ENCODE measurements at places on chromosomes 12 and 14.

- no peak overlapping the region for H3K27ac ChIP-seq
- H3K4me1 ChIP-seq, result no peaks in the 10 kb centered on the region
- DNase-seq, result no peak
- H3K27me3 ChIP-seq, result no peaks in the 10 kb centered on the region
- H3K4me3 ChIP-seq, result no peak overlapping the region
These were observed 321.5 kb downstream of the PCNX1 start for GRCh38 chr14:71228711-71229110.

DNA sequence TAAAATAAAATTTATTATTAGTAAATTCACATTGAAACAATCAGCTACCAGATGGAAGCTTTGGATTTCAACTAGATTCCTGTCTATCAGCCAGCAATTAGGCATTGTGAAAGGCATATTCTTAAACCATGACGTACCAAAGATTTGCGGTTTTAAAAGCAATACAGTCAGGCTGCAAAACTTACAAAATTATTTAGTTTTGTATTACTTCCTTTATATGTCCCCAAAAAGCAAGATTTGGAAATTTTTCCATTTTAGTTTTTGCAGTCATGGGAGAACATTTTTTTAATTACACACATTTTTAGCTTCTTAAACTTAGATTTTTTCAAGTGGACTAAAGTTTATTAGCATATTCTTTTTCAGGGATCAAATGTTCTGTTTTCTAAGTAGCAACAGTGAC lies 225.0 kb upstream of the KITLG start:
- no peak overlapping the region for H3K4me3 ChIP-seq
- H3K4me1 ChIP-seq, result no peaks in the 10 kb centered on the region
- no peak overlapping the region for H3K27ac ChIP-seq
- no peaks in the 10 kb centered on the region for H3K36me3 ChIP-seq
- H3K27me3 ChIP-seq, result no peaks in the 10 kb centered on the region
- no peak for DNase-seq

GRCh38 chr12:19431407-19432308 lies 7.6 kb upstream of the AEBP2 start:
- H3K4me1 ChIP-seq, result peaks cover 17% of the 10 kb centered on the region
- no peak overlapping the region for H3K4me3 ChIP-seq
- H3K36me3 ChIP-seq, result no peaks in the 10 kb centered on the region
- no peaks in the 10 kb centered on the region for H3K27me3 ChIP-seq

GRCh38 chr12:7282844-7283243 lies 21.0 kb upstream of the ACSM4 start:
- H3K27me3 ChIP-seq, result no peaks in the 10 kb centered on the region
- H3K4me1 ChIP-seq, result no peaks in the 10 kb centered on the region
- H3K4me3 ChIP-seq, result no peak overlapping the region
- H3K36me3 ChIP-seq, result no peaks in the 10 kb centered on the region

DNA sequence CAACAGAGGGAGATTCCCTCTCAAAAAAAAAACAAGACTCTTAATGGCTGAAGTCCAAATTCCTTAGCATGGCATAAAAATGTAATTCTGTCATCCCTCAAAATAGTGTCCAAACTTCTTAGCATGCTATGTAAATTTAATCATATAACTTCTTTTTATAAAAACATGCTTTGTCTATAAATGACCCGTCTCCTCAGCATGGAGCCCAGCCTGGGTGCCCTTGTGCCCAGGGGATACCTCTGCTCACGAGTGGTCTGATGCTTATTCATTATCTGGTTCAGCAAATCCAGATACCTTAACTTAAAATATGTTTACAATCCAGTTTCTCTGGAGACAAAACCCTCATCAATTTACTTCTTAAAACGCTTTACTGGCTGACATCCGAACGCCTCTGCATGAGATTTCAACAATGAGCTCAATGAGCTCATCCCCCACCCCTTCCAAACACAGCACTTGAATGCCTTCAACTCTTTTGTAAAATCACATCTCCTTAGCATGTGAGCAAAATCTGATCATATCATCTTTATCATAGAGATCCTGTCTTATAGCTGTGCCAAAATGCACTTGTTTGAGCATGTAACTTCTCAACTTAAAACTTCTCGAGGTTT lies 15.7 kb downstream of the RTL1 start:
- H3K27ac ChIP-seq, result no peak overlapping the region
- H3K27me3 ChIP-seq, result no peaks in the 10 kb centered on the region
- no peak for DNase-seq
- no peaks in the 10 kb centered on the region for H3K36me3 ChIP-seq

DNA sequence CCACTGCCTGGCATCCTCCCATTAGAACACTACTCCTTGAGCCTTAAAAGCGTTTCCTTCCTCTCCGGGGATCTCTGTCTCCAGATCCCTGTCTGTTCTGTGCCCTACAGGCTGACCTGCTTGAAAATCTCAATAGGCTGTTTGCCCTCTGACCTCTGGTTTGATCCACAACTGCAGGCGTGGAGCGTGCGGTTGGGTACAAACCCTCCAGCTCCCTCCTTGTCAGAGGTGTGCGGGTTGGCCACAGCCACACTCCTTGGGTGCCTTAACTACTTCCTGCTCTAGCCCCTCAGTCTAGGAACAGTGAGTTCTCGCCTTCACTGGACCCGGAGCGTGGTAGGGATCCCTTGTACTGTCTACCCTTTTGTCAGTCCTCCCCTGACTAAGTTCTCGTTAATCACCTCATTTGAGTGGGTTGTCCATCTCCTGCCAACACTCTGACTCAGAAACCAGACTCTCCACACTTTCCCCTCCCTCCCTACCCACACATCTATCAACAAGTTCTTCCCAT lies 33.1 kb downstream of the CMKLR1 start:
- H3K4me1 ChIP-seq, result peaks cover 65% of the 10 kb centered on the region
- no peak overlapping the region for H3K4me3 ChIP-seq
- no peak overlapping the region for H3K27ac ChIP-seq
- H3K36me3 ChIP-seq, result no peaks in the 10 kb centered on the region
- no peaks in the 10 kb centered on the region for H3K27me3 ChIP-seq

GRCh38 chr12:68855771-68856170 lies 47.8 kb downstream of the MDM2 start:
- no peak overlapping the region for H3K27ac ChIP-seq
- DNase-seq, result no peak
- no peaks in the 10 kb centered on the region for H3K36me3 ChIP-seq

DNA sequence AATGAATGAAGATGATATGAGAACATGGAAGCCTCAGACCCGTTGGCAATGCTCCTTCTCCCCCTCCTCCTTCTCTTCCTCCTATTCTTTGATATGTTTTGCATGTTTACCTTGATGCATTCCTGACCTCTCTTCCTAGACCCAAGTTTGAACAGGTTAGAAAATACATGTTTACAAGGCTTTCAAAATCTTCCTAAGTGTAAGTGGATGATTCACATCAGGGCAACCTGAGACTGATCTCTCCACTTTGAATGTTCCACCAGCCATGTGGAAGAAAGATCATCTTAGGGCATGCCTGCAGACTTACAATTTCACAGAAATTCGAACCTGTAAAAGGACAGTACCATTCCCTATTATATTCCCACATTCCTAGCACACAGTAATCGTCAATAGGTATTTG lies 18.0 kb upstream of the LDHB start:
- no peak overlapping the region for H3K27ac ChIP-seq
- no peak overlapping the region for H3K4me3 ChIP-seq
- no peaks in the 10 kb centered on the region for H3K27me3 ChIP-seq
- no peak for DNase-seq

DNA sequence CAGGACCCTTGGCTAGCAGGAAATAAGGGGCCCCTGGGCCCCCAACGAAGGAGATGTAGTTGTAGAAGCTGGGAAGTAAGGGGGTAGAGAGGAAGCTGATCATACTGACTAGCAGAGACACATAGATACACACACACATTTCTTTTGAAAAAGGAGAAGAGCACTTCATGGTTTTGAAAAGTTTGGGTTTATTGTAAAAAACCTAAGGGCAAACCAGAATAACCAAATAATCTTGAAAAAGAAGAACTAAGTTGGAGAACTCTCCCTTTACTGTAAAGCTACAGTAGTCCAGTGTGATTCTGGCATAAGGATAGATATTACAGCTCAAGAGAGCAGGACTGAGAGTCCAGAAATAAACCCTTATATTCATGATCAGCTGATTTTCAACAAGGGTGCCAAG lies 5.8 kb upstream of the HCAR3 start:
- peaks cover 56% of the 10 kb centered on the region for H3K4me1 ChIP-seq
- no peak overlapping the region for H3K27ac ChIP-seq
- no peak for DNase-seq
- H3K27me3 ChIP-seq, result no peaks in the 10 kb centered on the region

DNA sequence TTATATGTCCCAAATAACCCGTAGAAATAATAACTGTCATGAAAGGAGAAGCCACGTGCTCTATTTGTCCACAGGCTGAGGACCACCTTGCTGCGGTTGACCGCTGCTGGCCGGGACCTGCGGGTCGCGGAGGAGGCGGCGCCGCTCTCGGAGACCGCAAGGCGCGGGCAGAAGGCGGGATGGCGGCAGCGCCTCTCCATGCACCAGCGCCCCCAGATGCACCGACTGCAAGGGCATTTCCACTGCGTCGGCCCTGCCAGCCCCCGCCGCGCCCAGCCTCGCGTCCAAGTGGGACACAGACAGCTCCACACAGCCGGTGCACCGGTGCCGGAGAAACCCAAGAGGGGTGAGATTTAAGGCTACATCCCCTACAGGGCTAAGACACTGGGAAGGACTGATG lies 21.0 kb downstream of the RPGRIP1 start:
- no peak overlapping the region for H3K27ac ChIP-seq
- H3K36me3 ChIP-seq, result no peaks in the 10 kb centered on the region
- peak overlapping the region; percentile 43 for H3K4me3 ChIP-seq
- no peaks in the 10 kb centered on the region for H3K27me3 ChIP-seq
- H3K4me1 ChIP-seq, result peaks cover 7% of the 10 kb centered on the region

DNA sequence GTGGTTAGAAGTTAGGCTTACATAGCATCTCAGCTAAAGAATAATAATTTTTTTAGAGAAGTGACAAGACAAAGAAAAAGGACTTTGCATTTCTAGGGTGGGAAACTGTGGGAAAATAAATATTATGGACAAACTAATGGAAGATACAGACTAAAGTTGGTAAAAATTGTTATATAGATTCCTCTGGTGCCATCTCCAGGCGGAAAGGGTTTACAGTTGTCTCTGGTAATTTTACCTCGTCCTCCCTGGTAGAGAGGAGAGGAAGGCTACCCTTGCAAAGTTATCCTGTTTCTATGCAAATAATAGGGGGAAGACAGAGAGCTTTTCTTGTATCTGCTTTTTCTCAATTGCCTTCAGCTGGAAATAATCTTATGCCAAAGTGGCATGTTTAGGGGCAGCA lies 5.2 kb downstream of the OR11G2 start:
- no peak overlapping the region for H3K4me3 ChIP-seq
- no peak overlapping the region for H3K27ac ChIP-seq
- no peaks in the 10 kb centered on the region for H3K4me1 ChIP-seq
- H3K27me3 ChIP-seq, result no peaks in the 10 kb centered on the region

DNA sequence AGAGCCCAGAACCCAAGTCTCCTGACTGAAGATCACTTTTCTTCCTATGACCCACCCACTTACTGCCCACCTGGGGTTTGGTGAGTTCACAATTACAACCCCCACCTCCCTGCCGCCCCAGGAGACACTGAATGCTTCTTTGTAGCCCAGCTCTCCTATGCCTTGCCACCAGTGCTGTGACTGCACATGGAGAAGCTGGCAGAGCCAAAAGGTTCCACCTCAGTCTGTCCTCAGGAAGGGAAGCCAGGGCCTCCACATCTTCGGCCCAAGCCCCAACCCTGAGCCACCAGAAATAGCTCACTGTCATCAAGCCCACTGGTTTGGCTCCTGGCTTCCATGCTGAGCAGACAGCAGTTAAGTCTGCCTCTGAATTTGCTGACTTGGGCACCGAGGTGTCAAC lies 25.6 kb downstream of the OTUB2 start:
- peaks cover 4% of the 10 kb centered on the region for H3K4me1 ChIP-seq
- H3K27ac ChIP-seq, result no peak overlapping the region

DNA sequence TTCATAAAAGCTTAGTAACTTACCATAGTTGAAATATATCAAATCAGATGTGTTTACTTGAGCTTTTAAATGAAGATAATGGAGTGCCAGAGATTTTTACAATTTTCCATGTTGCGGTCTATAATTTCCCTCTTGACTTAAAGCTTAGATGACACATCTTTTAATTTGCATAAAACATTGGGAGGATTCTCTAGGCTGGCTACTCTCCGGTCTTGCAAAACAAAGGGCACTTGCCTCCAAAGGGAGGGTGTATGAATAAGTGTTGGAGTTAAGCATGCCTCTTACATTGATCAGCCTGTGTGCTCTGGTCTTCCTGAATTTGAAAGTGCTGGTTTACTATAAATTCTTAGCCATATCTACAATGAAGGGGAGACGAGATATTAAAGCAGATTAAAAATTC lies 336.4 kb upstream of the NAV3 start:
- H3K4me3 ChIP-seq, result no peak overlapping the region
- no peak overlapping the region for H3K27ac ChIP-seq
- H3K27me3 ChIP-seq, result no peaks in the 10 kb centered on the region
- no peak for DNase-seq

- no peak overlapping the region for H3K27ac ChIP-seq
- H3K27me3 ChIP-seq, result no peaks in the 10 kb centered on the region
- H3K36me3 ChIP-seq, result no peaks in the 10 kb centered on the region
- no peak for DNase-seq
- no peaks in the 10 kb centered on the region for H3K4me1 ChIP-seq
- H3K4me3 ChIP-seq, result no peak overlapping the region
These were observed 475.6 kb downstream of the PDZRN4 start for GRCh38 chr12:41663598-41664265.

- no peaks in the 10 kb centered on the region for H3K27me3 ChIP-seq
- no peak for DNase-seq
- no peak overlapping the region for H3K27ac ChIP-seq
- H3K4me3 ChIP-seq, result no peak overlapping the region
- H3K4me1 ChIP-seq, result no peaks in the 10 kb centered on the region
These were observed 781.4 kb upstream of the TMEM132C start for GRCh38 chr12:127485528-127485927.
